Daoy (cell line): ENCODE measurements at places on chromosomes 5 and 9. TPM values are rescaled to one million over a fixed set of nuclear protein-coding genes. Genes with fewer than 3 reads are reported as not detected.
A peak's percentile ranks its signal among the peaks of the same experiment; 100 is the strongest.

DNA sequence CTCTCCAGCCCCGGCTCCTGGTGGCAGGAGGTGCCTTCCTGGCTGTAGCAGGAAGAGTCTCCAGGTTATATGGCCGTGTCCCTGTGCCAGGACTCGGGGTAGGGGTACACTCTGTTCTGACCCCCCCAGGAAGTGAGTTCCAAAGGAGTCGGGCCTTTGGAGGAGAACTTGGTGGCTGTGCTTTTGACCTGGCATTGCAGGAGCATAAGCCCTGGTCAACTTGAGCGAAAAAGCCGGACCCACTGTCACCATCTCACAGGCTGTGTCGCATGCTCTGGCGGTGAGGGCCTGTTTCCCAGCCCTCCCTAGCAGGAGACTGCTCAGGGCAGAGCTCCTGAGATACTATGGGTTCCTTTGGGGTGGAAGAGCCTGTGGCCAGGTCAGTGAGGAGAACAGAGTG is 36.0 kb downstream of the GADD45G start:
- DNase-seq: no peak

DNA sequence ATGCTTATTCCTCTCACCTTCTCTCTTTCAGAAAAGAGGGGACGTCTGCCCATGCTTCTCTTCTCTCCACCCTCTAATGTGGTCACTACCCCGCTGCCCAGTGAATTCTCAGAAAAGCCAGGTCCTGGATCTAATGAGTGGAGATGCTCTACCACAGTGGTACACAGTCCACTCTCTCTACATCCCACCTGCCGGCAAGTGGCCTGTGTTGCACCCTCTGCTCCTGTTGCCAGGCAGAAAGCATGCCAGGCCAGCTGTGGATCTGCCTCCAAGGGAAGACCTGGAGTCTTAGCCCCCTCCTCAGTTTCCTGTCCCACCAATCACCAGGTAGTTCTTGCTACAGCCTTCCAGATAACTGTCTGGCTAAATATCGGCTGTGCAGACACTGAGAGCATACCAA is 71.2 kb upstream of the SPDL1 start:
- DNase-seq: no peak

Gene MZB1
- total RNA-seq: not detected in 2 replicates

DNA sequence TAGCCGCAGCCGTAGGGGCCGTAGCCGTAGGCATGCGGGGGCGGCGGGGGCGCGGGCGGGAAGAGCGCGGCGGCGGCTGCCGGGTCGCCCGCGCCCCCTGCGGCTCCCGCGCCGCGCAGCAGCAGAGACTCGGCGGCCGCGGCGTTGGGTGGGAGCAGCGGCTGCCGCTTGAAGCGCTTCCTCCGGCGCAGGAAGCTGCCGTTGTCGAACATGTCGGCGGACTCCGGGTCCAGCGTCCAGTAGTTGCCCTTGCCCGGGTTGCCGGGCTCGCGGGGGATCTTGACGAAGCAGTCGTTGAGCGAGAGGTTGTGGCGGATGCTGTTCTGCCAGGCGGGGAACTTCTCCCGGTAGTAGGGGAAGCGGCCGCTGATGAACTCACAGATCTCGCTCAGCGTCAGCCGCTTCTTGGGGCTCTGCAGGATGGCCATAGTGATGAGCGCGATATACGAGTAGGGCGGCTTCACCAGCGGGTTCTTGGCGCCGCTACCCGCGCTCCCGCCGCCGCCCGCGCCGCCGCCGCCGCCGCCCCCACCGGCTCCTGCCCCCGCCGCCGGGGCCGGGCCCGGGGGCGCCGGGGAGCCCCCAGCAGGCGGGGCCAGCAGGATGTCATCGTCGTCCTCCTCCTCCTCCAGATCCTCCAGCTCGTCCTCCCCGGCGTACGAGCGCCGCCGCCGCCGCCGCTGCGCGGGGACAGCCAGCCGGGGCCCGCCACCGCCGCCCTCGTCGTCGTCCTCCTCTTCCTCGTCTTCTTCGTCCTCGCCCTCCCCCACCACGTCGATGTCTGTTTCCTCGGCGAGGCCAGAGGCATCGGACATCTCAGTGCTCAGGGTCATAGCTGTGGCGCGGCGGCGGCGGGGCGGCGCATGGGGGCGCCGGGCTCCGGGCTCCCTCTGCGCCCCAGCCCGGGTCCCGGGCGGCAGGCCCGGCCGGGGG is 781 bp downstream of the FOXD1 start:
- peak; percentile 77 for DNase-seq

DNA sequence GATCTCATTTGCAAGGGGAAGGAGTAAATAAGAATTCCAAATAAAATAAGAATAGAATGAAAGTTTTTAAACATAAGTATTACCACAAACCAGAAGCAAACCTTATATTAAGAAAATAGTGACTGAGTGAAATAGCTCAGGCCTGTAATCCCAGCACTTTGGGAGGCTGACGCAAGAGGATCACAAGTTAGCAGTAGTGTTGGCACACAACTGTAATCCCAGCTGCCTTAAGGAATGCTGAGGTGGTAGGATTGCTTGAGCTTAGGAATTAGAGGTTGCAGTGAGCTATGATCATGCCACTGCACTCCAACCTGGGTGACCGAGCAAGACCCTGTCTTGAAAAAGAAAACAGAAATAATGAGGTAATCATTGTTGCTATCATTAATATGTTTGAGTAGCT is 47.0 kb downstream of the APC start:
- no peak for DNase-seq
